NCI-H2029 treated with DMSO at 0.1 percent for 48 hours (cell line): ENCODE measurements at places on chromosomes 1 and 21.

GRCh38 chr1:185681034-185681633 is 53.1 kb upstream of the HMCN1 start:
- peak; percentile 39 for DNase-seq

- no peak for DNase-seq
Measured at GRCh38 chr1:15523104-15524020, 653 bp downstream of the CASP9 start.

GRCh38 chr1:121587230-121587569 is 402.4 kb downstream of the SRGAP2C start:
- DNase-seq, result no peak

DNA sequence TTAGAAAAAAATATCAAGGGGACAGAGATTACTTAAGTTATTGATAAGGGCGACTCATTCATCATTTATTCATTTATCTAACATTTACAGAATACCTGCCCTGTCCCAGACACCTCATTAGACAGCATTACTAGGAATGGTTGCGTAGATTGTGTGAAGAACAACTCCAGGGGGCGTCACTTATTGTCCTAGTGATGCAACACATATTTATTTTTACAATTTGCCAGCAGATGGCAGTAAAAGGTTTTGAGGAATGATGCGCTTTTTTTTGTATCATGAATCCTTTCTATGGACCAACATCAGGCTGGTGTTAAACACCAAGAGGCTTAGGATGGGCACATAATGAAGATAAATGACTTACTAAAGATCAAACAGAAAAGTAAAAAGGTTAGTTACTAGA is 5.5 kb downstream of the NCAM2 start:
- peak; percentile 10 for DNase-seq

GRCh38 chr1:63797056-63797726 is 23.4 kb downstream of the ROR1 start:
- DNase-seq, result no peak

DNA sequence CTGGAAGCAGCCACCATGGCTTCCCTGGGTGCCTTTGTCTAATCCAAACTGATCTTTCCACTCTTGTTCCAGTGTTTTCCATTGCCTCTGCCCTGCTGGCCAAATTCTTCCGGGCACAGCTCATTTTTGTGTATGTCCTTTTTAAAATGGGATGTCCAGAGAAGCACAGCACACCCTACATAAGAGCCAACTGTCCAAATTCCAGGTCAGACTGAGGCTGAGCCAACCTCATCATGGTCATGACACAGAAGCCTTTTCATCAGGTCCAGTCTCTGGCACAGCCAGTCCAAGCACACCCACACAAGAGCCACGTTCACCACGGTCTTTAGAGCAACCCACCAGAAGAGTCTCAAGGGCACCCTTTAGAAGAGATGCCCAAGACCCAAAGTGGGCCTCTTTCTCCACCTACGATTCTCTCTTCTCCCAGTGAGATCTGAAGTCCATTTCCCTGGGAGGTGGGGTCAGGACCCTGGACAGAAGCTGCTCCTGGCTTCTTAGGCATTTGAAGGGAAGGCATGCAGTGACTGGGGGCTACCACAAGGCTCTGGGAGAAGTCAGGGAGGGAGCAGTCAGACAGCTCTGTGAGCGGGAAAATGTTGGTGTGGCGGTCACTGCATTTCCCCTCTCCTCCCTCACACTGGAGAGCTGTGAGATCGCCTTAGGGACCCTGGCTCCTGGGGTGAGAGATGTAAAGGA is 53.2 kb downstream of the SYT2 start:
- no peak for DNase-seq

DNA sequence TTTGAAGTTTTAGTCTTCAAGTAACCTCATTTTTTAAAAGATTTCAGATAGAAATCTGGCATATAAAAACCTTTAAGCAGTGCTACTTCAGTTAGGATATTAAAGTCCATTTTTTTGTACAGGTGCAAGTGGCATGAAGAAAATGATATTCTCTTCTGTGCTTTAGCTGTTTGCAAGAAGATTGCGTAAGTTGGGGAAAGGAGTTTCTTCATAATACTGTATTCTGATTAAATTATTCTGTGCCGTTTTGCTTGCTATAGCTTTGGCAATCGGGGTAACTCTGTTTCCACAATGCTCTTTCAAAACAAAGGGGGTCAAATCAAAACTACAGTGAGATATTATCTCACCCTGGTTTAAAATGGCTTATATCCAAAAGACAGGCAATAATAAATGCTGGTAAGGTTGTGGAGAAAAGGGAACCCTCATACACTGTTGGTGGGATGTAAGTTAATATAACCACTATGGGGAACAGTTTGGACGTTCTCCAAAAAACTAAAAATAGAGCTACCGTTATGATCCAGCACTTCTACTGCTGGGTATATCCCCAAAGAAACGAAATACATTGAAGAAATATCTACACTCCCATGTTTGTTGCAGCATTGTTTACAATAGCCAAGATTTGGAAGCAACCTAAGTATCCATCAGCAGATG is 27.1 kb downstream of the MAEL start:
- no peak for DNase-seq

GRCh38 chr1:13702425-13703127 is 2.6 kb downstream of the PRDM2 start:
- no peak for DNase-seq

GRCh38 chr1:167456926-167457325 is 61.4 kb downstream of the CD247 start:
- no peak for DNase-seq

GRCh38 chr1:236830116-236830515 is 35.0 kb downstream of the MTR start:
- DNase-seq, result no peak

DNA sequence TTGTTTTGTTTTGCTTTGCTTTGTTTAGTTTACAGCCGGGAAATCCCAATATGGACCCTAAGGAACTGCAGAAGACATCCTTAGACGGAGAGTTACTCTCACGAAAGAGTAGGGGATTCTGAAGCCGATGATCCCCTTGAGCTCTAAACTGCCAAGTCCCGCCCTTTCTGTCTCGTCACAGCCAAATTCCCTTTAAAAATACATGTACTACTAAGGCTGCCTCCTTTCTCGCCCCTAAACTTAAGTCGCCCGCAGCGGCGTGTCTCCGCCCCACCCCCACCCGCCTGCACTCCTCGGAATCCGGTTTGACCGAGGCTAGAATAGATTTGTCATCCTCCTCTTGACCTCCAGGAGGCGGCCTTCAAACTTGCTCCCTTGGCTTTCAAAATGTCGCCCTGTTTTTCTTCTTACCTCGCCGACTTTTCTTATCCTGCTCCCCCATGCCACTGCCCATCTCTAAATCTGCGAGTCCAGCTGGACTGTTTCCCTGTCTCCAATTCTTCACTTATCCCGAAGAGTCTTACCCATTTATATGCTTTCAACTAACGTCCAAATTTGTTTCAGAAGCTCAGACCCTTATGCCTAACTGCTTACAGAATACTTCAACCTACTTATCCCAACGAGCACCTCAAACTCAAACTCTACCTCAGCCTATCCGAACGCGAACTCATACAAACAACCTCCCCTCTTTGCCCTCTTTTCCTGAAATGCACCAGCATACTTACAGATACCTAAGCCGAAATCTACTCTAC is 10.9 kb upstream of the BOLA1 start:
- peak; percentile 73 for DNase-seq

DNA sequence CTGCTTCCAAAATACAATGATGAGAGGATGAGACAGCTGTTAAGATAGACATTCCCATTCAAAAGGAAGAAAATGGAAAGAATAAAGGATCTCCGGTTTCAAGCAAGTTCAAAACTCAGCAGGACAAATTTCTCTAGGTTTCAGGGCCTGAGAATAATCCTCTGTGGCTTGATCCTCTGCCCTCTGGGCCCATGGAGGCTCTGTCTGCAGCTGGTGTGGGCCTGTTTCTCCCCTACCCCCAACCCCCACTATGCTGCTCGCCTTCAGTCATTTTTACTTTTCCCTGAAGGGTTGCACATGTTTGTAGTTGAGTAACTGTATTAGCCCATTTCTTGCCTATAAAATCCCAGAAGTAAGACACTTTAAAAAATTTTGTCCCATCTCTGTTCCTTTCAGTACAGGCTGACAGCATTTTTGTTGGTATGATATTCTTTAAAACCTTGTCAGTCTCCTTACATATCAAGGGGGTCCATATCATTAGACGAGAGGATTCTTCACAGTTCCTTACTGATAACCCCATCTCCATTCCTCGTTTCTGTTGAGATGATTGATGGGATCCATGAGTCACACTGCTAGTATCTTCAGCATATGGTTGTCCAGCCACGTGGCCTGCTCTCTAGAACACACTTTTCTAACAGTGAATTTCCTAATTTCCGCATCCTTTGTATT is 10.5 kb downstream of the ZMYM4 start:
- no peak for DNase-seq

GRCh38 chr1:3689138-3689750 is 36.9 kb downstream of the TP73 start:
- no peak for DNase-seq

DNA sequence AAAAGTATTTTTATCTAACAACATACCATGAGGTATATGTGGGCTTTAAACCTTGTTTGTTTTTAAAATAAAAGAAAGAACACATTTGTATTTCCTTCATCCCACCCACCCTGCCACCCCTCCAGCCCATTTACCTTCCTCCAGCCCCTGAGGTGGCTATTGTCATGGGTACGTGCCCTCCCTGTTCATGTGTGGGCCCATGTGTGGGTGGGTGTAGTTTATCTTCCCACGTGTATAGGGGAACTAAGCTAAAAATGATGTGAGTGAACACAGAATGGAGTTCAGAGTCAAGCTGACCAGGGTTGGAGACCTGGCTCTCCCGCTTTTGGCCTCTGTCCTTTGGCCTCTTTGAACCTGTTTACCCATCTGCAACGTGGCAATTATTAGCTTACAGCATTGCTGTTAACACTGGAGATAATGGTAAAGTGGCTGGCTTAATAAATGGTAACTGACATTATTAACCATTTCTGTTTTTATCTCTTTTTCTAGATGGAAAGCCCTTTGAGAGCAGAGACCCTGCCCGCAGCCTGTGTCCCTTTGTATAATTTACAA is 78.1 kb upstream of the WDR26 start:
- DNase-seq, result no peak

- DNase-seq, result no peak
Measured at GRCh38 chr1:179545321-179545720, 30.4 kb downstream of the NPHS2 start.

DNA sequence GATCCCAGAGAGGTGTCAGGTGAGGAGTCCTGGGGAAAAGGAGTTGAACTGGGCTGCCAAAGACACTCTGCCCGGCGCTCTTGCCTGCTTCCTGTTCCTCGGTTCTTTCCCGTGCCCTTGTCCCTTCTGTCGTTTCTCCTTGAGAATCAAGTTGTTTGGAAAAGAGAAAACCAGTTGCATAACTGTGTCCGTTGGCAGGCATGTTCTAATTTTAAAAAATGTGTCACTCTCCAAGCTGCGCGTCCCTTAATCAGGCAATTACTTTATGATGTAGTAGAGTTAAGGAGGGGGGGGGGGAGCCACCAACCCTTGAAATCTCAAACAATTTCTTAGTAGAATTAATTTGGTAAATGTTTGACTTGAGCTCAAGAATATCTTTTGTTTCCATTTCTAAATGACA is 105.9 kb upstream of the IGSF21 start:
- DNase-seq, result no peak

DNA sequence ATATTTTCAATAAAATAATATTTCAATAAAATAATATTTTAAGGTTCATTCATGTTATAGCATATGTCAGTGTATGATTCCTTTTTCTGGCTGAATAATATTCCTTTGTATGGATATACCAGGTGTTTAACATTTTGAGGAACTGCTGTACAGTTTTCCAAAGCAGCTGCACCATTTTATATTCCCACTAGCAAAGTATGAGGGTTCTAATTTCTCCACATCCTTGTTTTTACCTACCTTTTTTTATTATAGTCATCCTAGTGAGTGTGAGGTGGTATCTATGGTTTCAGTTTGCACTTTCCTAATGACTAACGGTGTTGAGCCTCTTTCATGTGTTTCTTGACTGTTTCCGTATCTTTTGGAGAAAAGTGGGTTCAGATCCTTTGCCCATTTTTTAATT is 5.2 kb downstream of the DEGS1 start:
- no peak for DNase-seq
